ENCODE measurements at places on chromosomes 11 and 22. TPM values are rescaled to one million over a fixed set of nuclear protein-coding genes. Genes with fewer than 3 reads are reported as not detected.

Gene TRIM49
- total RNA-seq = not detected

DNA sequence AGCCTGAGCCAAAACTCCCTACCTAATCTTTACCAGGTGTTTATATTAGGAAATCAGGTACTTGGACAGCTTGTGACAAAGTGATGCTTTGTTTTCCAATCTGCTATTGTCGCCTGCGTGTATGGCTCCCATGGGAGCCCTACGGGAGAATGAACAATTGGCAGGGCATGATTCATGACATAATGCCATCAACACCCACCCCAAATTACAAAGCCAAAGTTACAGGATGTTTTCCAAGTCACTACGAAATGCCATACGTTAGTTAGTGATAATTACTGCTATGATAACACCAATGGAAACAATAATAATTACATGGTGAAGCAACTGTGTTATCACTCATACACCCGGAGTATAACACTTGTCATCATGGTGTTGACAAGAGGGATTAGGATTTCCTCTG lies 226.4 kb downstream of the FAM181B start:
- no peak for DNase-seq

GRCh38 chr11:3086671-3087150 lies 29.5 kb upstream of the CARS1 start:
- no peak for DNase-seq

DNA sequence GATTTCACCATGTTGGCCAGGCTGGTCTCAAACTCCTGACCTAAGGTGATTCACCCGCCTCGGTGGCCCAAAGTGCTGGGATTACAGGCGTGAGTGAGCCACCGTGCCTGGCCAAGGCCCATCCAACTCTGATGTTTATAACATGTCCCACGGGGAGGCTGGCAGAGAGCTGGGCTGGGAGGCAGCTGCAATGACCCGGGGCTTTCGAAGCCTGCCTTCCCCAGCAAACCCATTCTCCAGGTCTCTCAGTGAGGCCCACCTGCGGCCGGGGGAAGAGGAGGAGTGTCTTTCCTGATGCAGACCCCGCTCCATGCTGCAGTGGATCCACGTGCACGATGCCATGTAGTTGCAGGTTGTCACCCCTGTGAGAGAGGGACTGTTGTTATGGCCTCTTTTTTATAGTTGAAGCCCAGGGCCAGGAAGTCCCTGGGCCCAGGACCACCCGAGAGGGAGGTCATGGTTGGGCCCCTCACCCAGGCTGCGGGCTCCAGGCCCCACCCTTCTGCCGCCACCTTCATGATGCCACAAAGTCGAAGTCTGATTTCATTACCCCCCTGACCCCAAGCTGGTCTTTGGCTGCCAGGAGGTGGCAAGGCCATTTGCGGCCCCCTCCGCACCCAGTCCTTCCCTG lies 38.3 kb downstream of the KCNJ4 start:
- no peak for DNase-seq
